ENCODE measurements at places on chromosomes 2 and 18.

- no peak for DNase-seq
These were observed 107.0 kb downstream of the PTGR3 start for GRCh38 chr18:75101916-75102315.

DNA sequence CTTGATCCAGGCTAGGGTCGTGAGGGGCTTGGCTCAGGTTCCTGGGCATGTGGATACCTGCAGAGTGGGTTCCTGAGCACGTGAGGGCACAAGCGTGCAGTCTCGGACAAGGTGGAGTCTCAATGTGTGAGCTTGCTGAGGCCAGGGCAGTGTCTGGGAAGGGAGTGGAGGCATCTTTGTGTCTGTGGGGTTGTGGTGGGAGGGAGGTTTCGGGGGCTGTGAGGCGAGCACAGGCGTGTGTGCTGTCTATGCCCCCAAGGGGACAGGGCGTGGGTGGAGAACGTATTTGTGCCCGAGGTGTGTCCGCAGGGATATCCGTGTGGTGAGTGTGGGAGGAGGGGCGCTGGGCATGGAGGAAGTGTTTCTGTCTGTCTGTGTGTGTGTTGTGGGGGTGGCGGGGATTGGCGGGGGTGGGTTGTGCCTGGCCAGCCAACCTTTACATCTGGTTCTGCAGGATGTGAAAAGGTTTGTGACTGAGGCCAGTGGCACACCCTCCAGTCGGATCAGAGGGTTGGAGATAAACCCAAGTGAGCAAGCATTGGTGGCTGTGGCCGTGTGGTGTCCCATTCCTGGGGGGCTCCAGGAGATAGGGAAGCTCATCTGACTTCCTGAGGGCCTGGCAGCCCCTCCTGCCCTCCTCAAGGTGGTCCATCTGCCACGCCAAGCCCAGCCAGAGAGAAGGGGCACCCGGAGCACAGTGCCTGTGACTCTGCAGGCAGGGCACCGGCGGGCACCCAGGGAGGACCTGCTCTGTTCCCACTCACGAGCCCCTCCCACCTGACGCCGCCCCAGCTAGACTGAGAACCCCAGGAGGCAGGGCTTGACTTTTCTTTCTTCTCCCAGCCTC lies 57.1 kb downstream of the ZFP36L2 start:
- no peak for DNase-seq

DNA sequence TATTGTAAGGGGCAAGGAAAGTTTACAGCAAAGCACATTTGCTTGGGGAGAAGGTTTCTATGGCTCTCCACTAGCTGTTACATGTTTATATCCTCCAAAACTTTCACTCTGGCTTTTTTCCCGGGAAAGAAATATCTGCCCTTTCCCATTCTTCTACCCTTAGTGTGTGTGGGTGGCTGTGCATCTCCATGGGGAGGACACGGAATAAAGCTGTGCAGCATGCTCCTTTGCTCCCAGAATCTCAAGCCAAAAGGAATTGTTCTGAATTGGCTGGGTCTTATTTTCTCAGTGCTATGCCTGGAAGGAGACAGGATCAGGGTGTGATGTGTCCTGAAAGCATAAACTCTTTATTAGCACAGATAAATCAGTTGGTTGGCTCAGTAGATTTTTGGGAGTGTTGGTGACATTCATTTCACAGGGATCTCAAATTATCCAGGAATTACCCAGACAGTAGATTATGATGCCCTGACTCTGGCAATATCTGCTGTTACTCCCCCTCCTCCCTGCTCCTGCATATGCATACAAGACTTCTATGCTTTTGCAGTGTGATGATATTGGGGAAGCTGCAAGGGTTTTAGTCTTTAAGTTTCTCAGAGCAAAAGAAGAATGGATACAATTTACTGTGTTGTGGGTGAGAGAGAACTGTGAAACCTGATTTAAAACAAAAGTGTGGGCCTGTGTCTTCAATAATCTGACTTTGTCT lies 63.1 kb downstream of the PARD3B start:
- peak; percentile 24 for DNase-seq

DNA sequence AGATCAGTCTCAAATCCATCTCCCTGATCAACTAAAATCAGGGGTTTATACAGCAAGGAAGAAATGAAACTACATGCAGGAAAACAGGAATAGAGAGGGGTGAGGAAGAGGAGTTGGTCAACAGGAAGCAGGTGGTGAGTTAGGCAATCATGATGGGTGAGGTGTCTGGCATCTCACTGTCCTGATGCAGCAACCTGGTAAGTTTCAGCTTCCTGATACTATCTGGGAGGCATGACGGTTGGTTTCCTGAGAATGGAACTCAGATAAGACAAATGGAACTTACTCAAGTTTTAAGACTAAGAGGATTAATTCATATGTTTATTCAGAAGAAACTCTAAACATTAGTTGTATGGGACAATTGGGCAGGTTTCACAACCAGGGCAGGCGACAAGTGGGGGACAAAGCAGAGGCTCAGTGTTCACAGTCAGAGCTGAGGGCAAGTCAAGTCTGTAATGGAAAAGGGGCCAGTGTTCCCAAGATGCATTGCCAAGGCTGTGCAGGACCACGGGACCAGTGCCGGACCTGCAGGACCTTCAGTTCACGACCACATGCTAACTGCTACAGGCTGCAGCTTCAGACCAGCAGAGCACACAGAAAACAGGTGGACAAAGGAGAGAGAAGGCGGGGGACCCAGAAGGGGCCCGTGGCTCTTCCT lies 17.7 kb upstream of the GALM start:
- DNase-seq = no peak

DNA sequence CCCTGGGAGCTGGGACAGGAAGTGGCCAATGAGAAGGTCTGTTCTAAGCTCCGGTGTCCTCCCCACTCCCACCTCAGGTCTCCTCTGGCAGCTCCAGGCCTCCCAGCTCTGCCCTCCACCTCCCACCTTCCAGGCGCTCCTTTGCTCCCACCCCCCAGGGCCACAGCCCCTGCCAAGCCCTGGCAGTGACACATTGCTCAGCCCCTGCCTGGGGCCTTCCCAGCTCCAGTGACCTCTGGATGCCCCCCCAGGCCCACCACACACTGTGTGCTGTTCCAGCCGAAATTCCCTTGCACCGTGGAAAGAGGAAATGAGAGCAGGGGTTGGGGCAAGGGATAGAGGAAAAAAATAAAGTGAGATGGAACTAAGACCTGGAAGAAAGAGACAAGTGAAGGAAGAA lies 289.6 kb downstream of the CYP26B1 start:
- no peak for DNase-seq

GRCh38 chr2:196291426-196291825 lies 120.0 kb upstream of the STK17B start:
- DNase-seq = no peak

DNA sequence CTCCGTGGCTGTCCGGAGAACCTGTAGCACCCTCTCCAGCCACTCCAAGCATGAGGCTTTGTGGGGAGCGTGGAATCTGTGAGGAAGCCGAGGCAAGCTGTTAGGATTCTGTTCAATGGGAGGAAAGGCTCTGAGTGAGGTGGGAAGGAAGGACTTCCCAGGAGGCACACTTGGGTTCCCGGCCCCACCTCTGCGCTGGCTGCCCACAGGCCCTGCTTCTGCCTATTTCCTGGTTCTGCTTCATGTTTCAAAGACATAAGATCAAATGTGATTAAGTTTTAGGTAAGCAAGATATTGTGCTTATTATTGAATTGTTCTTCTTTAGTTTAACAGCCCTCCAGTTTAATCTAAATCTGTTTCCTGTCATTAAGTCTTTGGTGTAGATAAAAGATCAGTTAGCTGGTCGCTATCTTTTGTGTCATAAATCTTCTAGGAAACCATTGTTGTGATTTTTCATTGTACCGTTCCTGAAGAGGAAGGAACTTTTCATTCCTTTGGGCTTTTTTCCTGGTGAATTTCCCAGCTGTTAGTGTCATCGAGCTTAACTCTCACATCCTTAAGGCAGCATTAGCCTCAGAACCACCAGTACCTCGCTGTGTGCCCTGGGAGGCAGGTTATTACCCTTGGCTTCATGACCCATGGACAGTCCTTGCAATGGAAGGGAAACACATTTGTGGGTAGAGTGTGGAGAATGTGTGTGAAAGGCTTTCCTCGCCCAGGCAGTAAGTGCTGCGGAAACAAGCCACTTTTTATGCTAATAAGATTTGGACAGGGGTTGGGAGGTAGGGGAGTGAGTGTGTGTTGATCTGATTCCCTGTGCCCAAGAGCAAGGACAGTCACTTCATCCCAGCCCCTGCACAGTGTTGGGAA lies 61.9 kb upstream of the ALPP start:
- DNase-seq = no peak

- DNase-seq = no peak
These were observed 1.4 kb downstream of the MBP start for GRCh38 chr18:77131100-77131651.

GRCh38 chr2:38505779-38506178 lies 96.9 kb downstream of the HNRNPLL start:
- DNase-seq = peak; percentile 79

- no peak for DNase-seq
These were observed 25.5 kb downstream of the MARCHF4 start for GRCh38 chr2:216346781-216347180.

- DNase-seq = no peak
These were observed 432.4 kb downstream of the FBXO15 start for GRCh38 chr18:73715210-73715670.

DNA sequence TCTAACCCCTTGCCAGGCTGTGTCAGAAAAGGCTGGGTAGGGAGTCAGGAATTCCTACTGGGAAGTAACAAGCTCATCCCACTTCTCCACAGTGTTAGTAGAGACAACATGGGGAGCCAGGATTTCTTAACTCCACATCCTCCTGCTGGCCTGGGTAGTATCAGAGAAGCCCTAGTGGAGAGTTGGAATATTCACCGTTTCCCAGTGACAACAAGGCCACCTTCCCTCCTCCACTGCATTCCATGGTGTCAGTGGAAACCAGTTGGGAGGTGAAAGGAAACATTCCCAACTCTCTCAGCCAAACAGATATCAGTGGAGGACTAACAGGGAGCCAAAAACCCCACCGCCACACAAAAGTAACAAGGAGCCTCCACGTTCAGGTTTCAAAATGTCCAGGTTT lies 41.2 kb downstream of the SRD5A2 start:
- DNase-seq = no peak

DNA sequence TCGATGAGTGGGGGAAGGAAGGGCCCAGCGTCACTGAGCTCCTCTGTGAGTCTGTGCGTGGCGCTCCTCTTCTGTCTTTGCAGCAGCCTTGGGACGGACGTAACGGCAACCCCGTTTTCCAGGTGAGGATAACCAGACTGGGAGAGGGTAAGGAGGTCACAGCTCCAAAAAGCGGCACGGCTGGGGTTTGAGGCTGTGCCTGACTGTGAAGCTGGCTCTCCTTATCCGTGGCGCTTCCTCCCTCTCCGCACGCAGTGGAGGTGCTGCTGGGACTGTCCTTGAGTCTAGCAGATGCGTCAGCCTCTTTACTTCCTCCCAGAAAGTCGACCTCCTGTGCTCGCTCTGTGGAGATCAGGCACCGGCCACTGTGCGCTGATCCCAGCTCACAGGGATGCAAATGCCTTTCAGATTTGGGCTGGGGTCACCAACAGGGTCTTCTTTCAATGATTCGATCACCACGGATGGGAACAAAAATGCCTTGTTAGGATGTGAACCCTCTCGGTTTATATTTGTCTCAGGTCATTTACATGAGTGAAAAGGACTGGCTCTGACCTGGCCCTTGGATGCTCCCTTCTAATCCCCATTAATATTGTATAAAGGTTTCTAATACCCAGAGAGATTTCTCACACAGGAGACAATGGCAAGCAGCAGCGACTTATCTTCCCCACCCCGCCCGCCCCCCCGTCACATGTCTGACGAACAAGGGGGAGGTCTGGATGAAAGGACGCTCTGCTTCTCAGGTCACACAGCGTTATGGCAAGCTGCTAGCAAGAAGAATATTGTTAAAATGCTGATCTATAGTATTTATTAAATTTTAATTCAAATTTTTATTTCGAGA lies 30.1 kb upstream of the E2F6 start:
- no peak for DNase-seq

DNA sequence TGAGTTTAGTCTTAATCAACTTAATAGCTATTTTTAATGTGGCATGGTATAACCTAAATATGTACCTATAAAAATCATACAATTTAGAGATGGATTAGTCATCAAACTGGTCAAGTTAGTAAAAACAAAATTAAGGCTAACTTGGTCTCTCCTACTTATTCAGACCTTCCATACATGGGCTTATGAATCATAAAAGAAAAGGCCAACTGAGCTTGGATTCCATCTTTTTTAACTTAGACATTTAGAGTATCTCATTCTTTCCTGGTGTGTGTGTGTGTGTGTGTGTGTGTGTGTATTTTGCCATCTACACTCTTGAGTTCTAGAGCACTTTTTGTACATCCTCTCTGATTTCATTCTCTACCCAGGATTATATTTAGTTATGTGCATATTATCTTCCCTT lies 637.5 kb downstream of the PLCL1 start:
- peak; percentile 65 for DNase-seq

DNA sequence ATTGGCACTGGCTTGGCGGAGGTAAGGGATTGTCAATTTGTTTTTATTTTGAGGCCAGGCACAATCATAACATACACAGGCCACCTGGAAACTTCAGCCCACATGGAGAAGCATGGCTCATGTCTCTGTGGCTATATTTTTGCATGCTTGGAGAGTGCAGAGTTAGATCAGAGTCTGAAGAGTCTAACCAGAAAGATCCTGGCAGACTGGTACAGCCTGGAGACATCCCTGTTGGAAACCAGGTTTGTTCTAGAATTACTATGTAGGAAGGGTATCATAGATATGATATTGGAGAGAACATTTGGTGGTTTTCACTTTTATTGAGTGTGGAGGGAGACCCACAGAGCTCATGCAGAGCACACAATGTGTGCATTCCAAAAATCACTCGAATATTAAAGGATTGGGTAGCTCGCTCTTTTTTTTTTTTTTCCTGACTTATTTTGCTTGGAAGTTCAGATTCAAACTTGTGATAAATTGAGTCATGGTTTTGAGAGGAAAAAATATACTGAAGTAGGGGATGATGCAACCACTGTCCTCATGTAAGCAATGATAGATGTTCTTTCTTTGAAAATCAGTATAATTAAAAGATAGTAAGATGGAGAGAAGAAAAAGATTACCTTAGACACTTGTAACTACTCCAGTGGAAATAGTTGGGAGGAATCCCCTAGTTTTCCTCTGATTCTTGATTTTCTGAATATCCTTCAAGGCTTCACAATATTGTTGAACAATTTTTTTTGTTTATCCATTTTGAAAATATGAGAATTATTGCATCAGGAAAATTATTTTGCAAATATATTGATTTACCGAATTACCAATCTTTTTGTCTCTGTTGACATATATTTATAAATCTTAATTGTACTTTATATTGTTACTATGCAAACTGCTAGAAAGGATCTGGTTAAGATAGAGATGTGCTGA lies 185.7 kb upstream of the ZEB2 start:
- DNase-seq = peak; percentile 38

DNA sequence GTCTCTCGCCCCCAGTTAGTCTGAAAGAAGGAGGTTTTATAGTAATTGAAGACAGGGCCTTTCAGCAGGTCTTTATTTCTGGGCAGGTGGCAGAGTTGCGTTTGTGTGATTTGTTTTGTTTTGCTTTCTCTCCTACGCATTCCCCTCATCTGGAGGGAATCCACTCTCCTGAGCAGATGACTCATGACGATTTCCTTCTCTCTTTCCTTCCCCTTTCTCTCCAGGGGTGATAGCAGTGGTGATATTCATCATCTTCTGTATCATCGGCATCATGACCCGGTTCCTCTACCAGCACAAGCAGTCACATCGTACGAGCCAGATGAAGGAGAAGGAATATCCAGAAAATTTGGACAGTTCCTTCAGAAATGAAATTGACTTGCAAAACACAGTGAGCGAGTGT lies 888.8 kb downstream of the CNTNAP5 start:
- DNase-seq = no peak

GRCh38 chr18:40949114-40949950 lies 1005.7 kb upstream of the PIK3C3 start:
- DNase-seq = no peak

GRCh38 chr2:206611736-206612135 lies 30.6 kb upstream of the FAM237A start:
- no peak for DNase-seq

- DNase-seq = no peak
These were observed 132.4 kb upstream of the GPC1 start for GRCh38 chr2:240302933-240303595.

All from fibroblast of skin of right quadriceps (primary cell).